Vagina (tissue), 2 donors: ENCODE measurements at places on chromosomes 4 and X.

- no peak for DNase-seq
Observed at GRCh38 chr4:70752236-70752635, 30.5 kb downstream of the RUFY3 start.

GRCh38 chr4:4496592-4497372 lies 45.1 kb downstream of the STX18 start:
- DNase-seq, result no peak

- peak; percentile 93 for DNase-seq
Observed at GRCh38 chr4:1200425-1201035, 28.1 kb upstream of the SPON2 start.

GRCh38 chrX:138908577-138908976 lies 197.1 kb upstream of the FGF13 start:
- no peak for DNase-seq

DNA sequence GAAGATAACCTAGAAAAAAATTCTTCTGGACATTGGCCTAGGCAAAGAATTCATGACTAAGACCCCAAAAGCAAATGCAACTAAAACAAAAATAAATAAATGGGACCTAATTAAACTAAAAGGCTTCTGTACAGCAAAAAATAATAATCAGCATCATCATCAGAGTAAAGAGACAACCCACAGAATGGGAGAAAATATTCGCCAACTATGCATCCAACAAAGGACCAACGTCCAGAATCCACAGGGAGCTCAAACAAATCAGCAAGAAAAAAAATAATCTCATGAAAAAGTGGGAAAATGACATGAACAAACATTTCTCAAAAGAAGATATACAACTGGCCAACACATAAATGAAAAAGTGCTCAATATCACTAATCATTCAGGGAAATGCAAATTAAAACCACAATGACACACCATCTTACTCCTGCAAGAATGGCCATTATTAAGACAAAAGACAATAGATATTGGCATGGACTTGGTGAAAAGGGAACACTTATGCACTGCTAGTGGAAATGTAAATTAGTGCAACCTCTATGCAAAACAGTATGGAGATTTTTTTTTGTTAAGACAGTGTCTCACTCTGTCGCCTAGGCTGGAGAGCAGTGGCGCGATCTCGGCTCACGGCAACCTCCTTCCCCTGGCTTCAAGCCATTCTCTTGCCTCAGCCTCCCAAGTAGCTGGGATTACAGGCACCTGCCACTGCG lies 29.9 kb downstream of the ELF2 start:
- no peak for DNase-seq

GRCh38 chrX:22665818-22666217 lies 333.9 kb upstream of the DDX53 start:
- DNase-seq, result no peak

- DNase-seq, result no peak
Observed at GRCh38 chrX:68650491-68650890, 3.0 kb downstream of the STARD8 start.

DNA sequence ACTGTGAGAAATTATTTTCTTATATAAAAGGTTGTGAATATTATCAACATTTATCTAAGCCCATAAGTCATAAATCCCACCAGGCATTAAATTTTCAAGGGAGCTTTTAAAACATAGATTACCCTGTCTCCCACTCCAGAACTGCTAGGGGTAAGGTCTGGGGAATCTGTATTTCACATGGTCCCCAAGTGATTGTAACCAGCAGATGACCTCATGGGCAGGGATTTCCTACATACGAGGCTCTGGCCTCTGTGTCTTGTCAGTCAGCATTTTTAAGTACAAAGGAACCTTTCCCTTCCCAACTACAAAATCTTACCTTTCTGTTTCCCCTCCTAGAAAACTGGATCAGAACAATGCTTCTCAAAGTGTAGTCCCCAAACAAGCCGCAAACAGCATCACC lies 188.6 kb downstream of the TSPAN5 start:
- no peak for DNase-seq

DNA sequence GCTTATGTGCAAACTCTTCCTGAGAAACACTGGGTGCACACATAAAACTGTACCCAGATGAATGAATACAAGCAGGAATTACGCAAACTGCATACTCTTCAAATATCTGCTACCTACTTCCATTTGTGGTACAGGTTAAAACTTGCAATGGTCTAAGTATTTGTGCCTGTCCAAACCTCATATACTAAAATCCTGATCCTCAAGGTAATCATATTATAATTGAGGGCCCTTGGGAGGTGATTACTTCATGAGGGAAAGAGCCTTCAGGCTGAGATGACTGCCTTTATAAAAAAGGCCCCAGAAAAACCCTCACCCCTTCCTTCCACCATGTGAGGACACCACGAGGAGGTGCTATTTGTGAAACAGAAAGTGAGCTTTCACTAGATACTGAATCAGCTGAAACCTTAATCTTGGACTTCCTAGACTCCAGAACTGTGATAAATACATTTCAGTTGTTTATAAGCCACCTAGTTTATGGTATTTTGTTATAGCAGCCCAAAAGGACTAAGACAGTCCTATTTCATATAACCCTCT lies 1977.2 kb downstream of the PCDH7 start:
- no peak for DNase-seq

- no peak for DNase-seq
Observed at GRCh38 chrX:144946666-144947065, 300.6 kb upstream of the SPANXN1 start.

DNA sequence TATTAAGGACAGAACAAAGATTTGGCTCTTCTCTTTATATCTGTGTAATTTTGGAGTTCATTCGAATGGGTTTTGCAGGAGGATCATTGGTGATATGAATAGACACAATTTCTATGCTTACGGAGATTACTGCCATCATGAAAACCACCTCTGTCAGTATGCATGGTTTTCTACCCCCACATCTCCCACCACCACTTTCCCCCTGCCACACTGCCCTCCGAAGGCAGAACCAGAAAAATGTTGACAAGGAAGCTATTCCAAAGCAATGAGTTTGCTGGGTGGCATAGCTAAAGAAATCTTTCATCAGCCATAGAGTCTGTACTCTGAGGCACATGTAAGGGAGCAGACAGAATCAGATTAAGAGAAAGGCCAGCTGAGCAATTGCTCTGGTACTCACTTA lies 567.3 kb upstream of the ACTRT1 start:
- no peak for DNase-seq

DNA sequence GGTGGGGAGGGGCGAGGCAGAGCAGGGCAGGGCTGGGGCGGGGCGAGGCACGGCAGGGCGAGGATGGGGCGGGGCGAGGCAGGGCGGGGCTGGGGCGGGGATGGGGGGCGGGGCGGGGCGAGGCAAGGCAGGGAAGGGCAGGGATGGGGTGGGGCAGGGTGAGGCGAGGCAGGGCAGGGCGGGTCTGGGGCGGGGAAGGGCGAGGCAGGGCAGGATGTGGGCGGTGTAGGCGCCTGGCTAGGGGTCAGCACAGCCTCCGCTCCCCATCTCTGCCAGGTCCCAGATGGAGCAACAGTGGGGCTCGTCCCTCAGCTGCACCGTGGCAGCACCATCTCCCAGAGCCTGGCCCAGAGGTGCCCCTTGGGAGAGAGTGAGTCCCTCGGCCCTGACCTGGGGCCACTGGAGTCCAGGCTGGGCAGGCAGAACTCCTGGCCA lies 4.2 kb upstream of the SRPK3 start:
- no peak for DNase-seq

DNA sequence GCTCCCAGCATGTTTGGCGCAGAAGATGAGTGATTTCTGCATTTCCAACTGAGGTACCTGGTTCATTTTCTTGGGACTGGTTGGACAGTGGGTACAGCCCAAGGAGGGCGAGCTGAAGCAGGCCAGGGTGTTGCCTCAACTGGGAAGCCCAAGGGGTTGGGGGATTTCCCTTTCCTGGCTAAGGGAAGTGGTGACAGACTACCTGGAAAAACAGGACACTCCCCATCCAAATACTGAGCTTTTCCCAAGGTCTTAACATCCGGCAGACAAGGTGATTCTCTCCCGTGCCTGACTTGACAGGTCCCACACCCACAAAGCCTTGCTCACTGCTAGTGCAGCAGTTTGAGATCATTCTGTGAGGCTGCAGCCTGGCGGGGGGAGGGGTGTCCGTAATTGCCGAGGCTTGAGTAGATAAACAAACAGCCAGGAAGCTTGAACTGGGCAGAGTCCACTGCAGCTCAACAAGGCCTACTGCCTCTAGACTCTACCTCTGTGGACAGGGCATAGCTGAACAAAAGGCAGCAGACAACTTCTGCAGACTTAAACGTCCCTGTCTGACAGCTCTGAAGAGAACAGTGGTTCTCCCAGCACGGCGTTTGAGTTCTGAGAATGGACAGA lies 307.7 kb upstream of the ARSJ start:
- no peak for DNase-seq

- DNase-seq, result no peak
Observed at GRCh38 chr4:160019936-160020335, 917.1 kb downstream of the RAPGEF2 start.

DNA sequence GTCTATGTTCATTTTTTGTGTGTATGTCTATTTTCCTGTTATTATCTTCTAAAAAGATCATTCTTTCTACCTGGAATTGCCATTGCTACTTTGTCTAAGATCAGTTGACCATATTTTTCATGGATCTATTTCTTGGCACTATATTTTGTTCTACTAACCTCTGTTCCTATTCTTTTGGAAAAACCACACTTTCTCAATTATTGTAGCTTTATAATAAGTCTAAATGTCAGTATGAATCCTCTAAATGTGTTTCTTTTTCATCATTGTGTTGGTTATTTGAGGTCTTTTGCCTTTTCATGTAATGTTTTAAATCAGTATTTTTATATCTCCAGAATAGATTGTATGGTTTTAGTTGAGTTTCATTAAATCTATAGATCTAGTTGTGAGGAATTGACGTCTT lies 798.3 kb downstream of the FAT4 start:
- DNase-seq, result no peak

DNA sequence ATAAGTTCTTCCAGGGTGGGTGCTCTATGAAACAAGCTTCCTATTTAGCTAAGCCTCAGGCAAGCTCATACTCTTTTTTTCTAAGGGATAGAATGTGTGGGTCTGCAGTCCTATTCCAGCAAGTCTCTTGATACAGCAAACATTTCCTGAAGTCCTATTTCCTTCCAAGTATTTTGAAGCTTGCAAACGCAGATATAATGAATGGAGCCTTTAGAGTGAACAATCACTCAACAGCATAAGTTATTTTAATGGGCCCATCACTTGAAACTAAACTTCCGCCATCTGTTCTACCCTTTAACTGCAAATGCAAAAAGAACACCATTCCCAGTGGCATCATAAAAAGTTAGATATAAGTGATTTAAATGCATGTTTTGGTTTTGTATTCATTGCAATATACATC lies 108.3 kb upstream of the TAPT1 start:
- DNase-seq, result no peak

DNA sequence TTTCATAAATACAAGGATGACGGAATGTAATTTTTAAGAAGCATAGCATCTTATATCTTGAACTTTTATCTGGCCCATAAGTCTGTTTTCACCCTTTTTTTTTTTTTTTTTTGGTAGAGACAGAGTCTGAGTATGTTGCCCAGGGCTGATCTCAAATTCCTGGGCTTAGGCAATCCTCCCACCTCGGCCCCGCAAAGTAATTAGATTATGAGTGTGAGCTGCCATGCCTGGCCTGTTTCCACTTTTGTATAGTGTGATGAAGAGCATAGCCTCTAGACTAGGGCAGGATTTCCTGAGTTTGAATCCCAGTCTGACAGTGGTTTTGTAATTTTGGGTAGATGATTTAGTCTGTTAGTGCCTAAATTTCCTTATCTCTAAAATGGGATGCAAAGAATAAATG lies 11.0 kb downstream of the STIM2 start:
- DNase-seq, result no peak

GRCh38 chr4:82432596-82432995 lies 2.2 kb downstream of the ENOPH1 start:
- DNase-seq, result no peak

- no peak for DNase-seq
Observed at GRCh38 chr4:138788857-138789256, 226.7 kb upstream of the NOCT start.

DNA sequence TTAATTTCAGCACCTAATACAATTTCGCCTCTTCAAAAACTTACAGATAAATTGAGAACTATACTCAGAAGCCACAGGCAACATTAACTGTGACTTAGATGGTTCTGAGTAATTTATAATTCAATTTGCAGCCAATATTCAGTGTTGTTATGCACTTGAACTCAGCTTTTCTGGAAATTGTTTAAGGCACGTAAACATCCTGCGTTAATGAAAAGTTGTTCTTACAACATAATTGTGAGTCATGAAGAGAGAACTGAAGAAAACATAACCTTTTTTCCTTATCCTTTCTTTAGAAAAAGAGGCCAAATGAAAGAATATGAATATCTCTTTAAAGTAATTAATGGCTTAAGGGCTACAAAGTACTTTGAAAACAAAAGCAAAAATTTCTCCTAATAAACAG lies 16.6 kb upstream of the H2AZ1 start:
- no peak for DNase-seq

DNA sequence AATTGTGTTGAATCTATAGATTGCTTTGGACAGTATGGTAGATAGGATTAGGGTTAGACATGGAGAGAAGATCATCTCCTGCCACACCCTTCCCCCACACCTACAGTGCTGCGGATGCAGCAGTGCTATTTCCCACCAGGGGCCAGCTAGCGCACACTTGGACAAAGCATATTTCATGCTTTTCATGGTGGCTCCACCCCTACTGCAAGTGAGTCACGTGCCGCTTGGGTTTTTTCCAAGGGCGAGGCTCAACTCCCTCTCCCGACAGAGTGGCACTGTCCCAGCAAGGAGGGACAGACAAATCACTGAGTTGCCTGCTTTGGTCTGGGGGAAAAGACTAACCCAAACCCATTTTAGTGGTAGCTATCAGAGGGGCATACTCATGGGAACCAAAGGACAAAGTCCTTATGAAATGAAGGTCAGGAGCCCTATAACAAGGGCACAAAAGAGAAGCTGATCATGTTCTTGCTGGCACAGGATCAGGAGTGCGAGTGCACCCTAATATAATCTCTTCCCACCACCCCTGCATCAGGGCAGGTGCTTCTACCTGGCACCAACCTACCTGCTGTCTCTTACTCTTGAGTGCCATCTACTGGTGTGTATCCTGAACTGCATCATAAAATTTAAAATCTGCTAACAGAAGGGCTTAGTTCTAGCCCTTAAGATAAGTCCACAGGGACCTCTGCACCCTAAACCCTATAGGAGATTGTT lies 55.1 kb upstream of the PGAM4 start:
- DNase-seq, result no peak

DNA sequence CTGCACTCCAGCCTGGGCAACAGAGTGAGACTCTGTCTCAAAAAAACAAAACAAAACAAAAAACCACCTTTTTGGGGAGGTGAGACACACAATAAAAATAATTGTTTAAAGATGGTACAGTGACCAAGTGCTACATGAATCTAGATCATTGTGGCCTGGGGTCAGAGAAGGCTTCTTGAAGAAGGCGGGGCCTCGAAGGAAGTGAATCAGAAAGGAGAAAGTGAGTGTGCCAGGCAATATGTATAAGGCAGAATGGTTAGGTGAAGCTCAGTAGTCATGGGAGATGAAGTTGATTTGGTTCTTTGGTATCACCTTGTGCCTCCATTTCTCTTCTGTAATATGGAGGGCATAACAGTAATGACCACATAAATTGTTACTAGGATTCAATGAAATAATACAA lies 58.9 kb downstream of the DOCK11 start:
- no peak for DNase-seq

- DNase-seq, result no peak
Observed at GRCh38 chrX:133511041-133511440, 95.8 kb upstream of the GPC4 start.

GRCh38 chr4:54050214-54050904 lies 14.0 kb downstream of the CHIC2 start:
- DNase-seq, result no peak
